Stimulated activated CD8-positive, alpha-beta memory T cell treated with anti-CD3 and anti-CD28 coated beads, Interleukin-15, amount 100 ng/mL, for 4 hours (primary cell): ENCODE measurements at places on chromosomes 3 and 15.

DNA sequence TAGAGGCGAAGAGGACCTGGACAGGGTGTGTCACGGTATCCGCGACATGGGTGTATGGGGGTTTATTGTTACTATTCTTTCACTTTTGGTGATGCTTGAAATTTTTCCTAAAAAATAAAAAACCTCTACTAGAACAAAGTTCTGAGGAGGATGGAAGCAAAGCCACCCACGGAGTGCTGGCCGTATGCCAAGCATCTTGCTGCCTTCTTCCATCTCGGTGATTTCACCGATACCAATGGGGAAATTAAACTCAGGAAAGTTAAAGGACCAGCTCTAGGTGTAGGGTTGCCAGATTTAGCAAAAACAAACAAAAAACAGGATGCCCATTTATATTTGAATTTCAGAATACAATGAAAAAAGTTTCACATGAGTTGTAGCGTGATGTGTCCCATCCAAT, 33.9 kb downstream of the SMAD6 start:
- no peak for DNase-seq

DNA sequence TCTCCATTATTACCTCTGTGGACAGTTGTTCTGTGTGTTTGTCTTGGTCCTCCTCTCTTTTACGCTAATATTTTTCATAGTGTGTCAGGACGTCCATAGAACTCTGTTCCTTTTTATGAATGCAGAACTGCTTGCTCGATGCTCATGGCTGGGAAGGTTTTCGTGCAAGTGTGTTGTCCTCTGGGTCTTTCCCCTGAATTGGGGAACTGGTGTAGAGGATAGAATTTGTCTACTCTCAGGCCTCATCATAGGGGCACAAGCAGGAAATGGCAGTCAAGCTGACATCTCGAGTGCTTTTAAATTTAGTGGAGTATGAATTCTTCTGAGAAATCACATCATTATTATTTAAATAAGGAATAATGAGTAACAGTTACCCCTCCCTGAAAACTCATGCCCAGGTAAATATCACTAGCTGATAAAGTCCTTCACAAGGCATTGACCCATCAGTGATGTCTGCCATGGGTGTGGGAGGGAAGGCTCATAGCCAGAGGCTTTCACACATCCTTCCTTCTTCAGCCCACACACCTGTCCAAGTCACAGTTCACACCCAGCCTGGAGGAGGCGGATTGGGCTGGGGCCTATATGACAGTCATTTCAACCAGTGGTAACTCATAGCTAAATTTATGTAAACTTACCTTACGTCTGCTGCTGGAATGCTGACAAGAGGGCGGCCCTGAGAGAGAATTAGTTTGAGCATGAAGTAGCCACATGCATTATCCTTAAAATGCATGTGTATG, 226.1 kb downstream of the PLCL2 start:
- no peak for DNase-seq

- no peak for DNase-seq
Observed at GRCh38 chr3:39903253-39903652, 93.8 kb downstream of the MYRIP start.

DNA sequence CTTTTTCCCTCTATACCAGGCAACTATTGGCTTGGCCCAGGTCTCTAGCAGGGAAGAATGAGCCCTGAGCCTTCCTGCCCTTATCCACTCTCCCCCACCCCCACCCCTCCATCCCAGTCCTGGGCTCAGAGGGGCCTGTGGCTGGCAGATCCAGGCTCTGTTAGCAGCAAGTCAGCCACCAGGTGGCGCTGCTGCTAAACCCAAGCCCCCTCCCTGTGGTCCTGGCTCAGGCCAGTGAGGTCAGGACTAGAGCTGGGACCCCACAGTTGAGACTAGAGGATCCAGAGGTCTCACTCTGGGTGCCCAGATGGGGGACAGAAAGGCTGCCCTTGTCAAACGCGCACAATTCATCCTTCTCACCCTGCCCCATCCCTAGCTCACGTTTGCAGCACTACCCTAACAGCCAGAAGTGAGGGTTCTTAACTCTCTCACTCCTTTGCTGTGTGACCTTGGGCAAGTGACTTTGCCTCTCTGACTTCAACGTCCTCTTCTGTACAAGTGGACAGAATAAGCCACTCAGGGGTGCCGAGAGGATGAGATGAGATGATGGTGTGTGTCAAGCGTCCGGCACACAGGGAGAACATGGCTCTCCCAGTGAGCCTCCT, 46.8 kb upstream of the SLC6A1 start:
- no peak for DNase-seq

DNA sequence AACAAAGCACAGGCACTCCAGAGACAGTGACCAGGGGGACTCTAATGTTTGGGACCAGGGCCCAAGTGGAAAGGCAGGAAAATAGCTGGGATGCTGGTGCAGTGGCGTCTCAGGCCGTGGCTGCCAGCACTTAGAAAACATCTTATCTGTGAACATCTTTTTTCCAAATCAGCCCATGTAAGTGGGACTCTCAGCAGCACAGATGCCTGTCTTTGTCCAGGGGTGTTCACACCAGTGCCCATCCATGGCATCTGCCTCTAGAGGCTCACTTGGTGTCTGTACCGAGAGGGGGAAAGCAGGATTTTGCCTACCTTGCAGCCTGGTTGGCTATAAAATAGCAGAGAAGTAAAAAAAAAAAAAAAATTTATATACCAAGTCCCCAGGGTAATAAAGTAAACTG, 26.7 kb downstream of the SLC12A8 start:
- no peak for DNase-seq

DNA sequence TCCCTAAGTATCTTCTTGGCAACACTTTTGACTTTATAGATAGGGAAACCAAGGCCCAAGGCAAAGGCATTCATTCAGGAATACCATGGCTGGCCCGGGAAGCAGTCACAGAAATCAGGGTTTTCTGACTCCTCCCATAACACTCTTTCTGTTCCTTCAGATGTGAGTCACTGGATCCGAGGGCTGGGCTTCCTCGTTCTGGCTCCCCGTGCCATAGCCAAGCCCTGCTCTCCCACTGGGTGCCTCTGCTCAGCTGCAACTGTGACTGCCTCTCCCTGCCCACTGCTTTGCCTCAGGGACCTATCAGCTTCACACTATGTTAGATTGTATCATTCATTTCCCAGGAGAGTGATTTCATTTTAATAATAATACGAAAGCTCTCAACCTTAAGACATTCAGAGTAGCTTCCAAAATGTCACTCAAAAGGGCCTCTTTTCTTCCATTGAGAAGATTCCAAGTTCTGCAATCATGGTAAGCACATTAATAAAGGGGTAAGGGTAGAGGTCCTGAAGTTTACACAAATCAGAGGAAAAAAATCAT, 50.2 kb downstream of the GABRB3 start:
- DNase-seq, result no peak

GRCh38 chr3:153768561-153769469, 352.4 kb upstream of the ARHGEF26 start:
- peak; percentile 11 for DNase-seq

DNA sequence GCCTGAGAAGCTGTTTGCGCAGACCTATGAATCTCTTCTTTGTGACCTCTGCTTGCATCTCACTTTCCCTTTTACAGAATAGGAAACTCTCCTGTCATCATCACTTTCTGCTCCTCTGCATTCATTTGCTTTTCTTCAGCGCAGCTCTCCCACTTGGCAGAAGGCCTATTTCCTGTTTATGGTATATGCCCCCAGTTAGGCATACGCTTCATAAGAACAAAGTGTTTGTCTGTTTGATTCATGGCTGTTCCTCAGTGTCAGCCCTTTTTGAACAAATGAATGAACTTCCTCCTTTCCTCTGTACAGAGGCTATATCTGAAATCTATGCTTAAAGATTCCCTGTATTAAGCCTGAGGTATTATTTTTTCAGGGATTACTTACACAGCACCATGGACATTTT, 1216.9 kb upstream of the GBE1 start:
- DNase-seq, result no peak

- DNase-seq, result no peak
Observed at GRCh38 chr3:138197524-138197923, 10.4 kb downstream of the ARMC8 start.
